Activated naive CD4-positive, alpha-beta T cell treated with anti-CD3 and anti-CD28 coated beads, Interleukin-2, amount 10 ng/mL, durations not matched to agents 7 days and 5 days (primary cell): ENCODE measurements at places on chromosomes 7 and 10.

GRCh38 chr7:8627325-8627724, 193.9 kb downstream of the NXPH1 start:
- no peak for DNase-seq

- no peak for DNase-seq
Observed at GRCh38 chr10:35535136-35535535, 70.0 kb upstream of the GJD4 start.

DNA sequence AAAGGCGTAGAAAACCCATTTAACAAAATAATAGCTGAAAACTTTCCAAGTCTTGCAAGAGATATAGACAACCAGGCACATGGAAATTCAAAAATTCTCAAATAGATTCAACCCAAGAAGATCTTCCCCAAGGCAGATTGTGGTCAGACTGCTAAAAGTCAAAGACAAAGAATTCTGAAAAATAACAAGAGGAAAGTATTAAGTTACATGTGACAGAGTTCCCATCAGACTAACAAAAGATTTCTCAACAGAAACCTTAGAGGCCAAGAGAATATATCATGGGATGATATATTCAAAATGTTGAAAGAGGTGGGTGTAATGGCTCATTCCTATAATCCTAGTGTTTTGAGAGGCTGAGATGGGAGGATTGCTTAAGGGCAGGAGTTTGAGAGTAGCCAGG, 59.8 kb downstream of the TMEM178B start:
- no peak for DNase-seq

DNA sequence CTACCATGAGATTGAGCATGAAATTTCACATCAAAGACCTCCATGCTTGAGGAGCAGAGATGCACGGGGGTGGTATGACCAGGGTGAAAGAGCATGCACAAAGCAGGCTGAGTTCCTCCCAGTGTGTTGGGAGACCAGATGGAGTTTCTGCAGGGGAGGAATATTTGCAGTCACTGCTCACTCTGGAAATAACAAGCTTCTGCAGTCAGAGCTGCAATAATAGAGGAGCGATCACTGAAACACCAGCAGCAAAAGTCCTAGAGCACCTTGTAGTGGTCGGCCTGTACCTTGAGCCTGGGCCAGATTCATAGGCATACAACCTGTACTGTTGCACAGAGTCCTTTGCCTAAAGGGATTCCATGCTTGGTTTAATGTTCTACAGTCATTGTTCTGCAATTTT, 184.5 kb upstream of the SP8 start:
- DNase-seq: no peak

DNA sequence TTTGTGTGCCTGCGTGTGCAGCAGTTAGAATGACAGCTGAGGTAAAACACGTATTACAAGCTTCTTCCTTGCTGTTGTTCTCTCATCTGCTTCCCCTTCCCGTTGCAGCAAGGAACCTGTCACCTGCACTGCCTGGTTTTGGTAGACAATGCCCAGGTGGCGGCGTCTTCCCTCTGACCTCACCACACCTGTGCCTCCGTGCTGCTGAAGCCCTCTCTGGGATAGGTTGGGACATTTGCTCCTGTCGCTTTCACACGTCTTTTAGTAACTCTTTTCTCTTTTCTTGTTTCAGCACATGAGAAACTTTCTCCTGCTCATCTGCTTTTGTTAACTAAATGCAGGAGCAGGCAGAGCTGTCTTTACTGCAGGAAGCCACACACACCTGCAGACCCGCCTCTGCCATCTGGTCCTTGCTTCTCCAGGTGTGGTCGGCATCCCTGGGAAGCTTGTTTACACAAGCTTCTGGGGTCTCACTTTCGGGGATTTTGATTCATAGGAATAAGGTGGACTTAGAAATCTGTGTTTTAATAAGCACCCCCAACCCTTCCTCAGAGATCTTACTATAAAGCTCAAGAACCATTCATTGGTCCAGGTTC, 60.7 kb upstream of the EXOC6 start:
- no peak for DNase-seq

GRCh38 chr7:28155019-28155660, 25.5 kb downstream of the JAZF1 start:
- no peak for DNase-seq

DNA sequence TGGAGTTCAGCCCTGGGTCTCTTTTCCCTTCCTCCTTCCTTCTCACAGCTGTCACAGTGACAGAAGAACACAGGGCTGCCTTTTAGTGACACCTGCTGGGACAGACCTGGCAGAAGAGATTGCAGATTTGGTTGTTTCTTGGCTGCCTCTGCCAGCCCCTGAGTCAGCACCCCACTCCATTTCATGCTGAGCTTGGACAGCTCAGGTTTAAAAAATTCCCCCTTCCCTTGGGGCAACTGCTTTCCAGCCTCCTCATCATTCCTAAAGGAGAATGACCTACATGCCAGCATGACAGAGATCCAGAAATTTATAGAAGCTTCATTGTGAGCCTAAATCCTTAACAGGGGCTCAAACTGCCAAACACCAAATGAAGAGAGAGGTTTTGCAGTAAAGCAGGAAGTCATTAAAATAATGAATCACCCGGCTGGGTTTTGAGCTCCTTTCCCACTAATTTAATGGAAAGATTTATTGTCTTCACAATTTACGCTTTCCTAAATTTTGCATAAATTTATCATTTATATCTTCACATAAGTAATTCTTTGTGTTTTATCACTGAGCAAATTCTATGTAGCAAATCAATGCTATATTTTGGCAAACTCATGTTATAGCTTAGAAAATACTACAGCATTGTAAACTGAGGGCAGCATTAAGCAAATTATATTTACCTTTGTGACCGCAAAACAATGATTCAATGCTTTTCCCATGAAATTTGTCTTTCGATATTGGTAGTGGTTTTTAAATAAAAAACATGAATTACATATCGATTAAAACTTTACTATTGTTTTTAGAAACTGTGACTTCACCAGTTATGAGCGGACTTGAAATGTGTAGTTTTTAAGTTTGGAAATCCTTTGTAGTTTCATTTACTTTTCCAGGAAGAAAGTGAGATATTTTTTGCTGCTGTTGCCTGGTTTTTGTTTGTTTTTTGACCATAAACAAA, 399.5 kb upstream of the ANKRD30A start:
- DNase-seq: no peak

DNA sequence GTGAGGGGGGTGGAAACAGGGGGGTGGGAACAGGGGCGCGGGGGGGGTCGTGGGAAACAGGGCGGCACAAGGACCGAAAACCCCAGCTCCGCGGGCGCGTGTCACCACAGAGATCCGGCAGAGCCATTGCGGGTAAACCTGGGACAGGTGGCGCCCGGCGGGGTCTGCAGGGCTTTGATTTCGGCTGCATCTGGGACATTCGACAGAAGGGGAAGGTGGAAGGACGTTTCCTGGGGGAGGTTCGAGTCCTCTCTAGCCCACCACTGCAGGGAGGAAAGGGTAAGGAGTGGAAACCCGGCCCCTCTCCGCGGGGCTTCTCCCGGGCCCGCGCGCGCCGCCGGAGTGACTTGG, 7.5 kb downstream of the NKX2-3 start:
- DNase-seq: no peak

GRCh38 chr10:101214446-101215396, 14.5 kb downstream of the LBX1 start:
- DNase-seq: peak; percentile 80

DNA sequence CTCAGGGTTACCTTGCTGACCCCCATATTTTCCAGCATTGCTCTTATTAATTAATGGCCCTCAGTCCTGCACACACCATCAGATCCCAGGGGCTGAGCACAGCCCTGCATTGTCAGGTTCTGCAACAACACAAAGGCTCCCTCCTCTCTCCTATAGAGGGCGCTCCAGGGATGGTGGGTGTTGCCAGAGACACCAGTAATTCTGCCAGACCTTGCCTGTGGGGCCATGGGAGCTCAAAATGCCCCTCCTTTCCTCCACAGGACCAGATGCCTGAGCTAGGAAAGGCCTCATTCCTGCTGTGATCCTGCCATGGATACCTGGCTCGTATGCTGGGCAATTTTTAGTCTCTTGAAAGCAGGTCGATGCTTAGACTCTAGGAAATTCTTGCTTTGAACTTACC, 42.8 kb upstream of the PRSS58 start:
- peak; percentile 52 for DNase-seq

- DNase-seq: no peak
Observed at GRCh38 chr7:19958309-19958896, 185.0 kb upstream of the TMEM196 start.

DNA sequence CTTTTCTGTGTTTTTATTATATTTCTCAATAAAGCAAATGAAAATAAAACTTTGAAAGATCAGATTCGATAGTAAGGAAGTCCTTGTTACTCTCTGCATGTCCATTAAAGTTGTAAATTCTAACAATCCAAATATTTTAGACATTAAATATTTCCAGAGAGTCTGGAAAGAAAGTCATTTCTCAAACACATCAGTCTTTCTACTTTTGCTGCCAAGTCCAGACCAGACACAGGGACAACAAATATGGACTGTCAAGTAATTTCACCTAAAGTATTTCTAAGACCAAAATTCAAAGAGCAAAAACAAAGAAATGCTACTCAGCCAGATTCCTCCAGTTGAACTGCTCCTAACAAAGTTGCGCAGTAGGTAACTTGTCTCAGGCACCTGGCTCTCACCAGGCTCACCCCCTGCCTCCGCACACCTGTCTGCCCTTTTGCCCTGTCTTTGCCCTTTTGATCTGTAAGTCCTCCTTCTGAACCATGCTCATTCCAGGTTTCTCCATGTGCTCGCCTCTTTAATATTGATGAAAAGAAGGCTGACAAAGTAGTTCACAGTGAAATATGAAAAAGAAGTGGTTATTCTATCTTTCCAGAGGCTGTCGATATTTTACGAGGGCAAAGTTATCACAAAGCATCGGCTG, 300.5 kb downstream of the C7orf25 start:
- DNase-seq: no peak

GRCh38 chr10:132556994-132557441, 19.4 kb downstream of the INPP5A start:
- DNase-seq: no peak

DNA sequence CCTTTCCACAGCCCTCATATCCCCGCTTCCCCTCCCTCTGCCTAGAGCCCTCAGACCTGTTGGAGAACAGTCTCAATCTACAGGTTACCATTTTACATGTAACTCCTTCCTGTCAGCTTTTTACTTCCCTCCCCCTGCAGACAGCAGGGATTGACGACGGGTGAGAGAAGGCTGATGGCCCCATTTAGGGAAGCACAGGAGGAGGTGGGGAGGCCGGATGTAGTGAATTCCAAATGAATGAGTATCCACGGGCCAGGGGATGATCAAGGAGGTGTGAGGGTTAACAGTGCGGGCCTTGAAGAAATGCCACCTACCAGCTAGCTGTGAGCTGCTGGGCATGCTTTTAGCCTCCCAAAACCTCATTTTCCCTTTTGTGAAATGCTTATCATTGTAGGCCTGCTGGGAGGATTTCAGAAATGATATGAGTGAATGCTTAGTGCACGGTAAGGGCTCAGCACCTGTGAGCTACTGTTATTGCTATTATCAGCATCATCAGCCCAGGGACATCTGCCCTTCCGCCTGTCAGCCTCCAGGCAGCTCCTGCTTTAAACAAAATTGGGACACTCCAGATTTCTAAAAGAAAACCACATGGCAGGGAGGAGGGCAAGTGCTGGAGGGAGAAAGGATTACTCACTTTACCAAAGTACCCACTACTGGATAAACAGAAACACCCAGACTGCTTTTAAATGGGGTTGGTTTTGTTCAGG, 6.5 kb upstream of the NANOS1 start:
- no peak for DNase-seq

DNA sequence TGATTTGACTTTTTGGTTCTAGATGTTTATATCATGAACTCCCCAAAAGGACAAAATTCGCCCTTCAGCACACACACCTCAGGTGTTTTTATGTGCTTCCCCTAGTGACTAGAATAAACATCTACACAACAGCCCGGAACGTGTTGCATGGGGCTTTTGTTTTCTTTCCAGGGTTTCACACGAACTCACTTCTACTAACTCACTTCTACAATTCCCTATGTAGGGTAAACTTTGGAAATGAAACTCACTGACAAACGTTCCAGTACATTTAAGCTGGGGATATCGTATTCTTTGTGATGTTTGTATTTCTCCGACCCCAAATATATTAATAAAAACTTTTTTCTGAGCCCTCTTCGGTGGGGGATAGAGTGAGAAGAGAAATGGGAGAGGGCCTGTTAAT, 1.4 kb downstream of the TRA2A start:
- DNase-seq: peak; percentile 58

GRCh38 chr7:39248692-39249090, 271.0 kb downstream of the POU6F2 start:
- DNase-seq: no peak

- peak; percentile 75 for DNase-seq
Observed at GRCh38 chr10:30502266-30503060, 68.5 kb downstream of the MAP3K8 start.

DNA sequence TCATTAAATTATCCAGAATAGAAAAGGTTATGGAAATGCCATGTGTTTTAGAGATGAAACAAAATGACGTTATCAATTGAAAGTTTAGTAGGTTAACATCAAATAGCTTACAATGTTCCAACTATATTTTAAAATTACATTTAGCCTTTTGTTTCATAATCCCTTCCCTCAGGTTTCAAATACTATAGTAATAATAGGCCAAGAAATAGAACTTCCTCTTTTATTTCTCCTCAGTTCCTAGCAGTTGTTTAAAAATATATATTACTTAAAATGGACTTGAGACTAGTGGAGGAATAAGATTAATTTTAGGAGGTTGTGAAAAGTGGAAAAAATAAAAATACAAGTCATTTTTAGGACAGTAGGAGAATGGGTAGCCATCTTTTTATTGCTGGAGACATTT, 16.4 kb upstream of the PDSS1 start:
- no peak for DNase-seq

DNA sequence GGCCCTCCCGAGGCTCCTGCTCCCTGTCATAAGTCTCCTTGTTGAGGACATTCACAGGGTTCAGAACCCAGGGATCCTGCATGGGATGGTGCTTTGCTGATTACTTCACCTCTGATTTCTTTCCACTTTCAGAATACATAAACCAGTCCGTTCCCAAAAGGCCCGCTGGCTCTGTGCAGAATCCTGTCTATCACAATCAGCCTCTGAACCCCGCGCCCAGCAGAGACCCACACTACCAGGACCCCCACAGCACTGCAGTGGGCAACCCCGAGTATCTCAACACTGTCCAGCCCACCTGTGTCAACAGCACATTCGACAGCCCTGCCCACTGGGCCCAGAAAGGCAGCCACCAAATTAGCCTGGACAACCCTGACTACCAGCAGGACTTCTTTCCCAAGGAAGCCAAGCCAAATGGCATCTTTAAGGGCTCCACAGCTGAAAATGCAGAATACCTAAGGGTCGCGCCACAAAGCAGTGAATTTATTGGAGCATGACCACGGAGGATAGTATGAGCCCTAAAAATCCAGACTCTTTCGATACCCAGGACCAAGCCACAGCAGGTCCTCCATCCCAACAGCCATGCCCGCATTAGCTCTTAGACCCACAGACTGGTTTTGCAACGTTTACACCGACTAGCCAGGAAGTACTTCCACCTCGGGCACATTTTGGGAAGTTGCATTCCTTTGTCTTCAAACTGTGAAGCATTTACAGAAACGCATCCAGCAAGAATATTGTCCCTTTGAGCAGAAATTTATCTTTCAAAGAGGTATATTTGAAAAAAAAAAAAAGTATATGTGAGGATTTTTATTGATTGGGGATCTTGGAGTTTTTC, 159.8 kb upstream of the LANCL2 start:
- no peak for DNase-seq

- DNase-seq: peak; percentile 63
Observed at GRCh38 chr7:39414224-39415035, 151.8 kb upstream of the YAE1 start.
